ENCODE measurements at places on chromosomes 2 and 18. TPM values are rescaled to one million over a fixed set of nuclear protein-coding genes. Genes with fewer than 3 reads are reported as not detected.

- peak; percentile 61 for DNase-seq
Observed at GRCh38 chr2:85826990-85827878, 61.6 kb downstream of the ST3GAL5 start.

DNA sequence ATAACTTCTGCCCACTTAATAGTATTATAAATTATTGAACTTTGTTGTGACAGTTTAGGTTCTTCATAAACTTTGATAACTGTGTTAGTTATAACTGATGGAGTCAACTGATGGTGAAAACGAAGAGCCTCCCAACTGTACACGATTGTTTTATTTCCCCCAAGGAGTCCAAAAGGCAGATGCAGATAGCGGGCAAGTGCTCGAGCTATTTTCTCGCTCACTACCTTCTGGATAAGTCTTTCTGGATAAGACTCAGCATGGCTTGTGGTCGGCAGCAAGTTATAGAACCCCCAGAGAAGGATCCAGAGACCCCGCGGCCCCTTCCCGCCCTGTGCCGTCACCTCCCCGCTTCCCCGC is 517 bp downstream of the GCFC2 start:
- DNase-seq, result no peak

DNA sequence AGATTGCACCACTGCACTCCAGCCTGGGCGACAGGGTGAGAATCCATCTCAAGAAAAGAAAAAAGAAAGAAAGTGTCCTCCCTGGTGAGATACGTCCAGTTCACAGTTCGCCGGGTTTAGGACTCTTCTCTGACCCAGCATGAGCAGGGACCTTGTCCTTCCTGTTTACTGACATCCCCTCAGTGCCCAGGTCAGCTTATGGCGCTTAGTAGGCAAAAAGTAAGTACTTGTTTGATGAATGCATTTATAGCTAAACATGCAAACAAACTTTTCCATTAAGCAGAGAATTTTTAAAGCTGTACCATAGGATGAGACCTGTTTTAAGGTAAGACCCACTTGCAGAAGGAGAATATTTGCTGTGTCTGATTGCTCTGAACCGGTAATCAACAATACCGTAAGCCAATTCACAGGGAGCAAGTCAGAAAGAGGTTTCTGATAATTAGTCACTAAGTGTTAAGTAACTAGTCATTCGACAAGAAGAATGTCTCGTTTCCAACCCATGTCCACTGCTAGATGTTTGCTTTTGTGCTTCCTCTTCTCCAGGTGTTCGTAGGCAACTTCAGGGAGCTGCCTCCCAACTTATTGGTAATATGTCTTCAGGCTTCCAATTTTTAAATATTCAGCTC is 40.0 kb downstream of the MOGAT1 start:
- no peak for DNase-seq

UGT1A7 gene
- total RNA-seq, result not detected

DNA sequence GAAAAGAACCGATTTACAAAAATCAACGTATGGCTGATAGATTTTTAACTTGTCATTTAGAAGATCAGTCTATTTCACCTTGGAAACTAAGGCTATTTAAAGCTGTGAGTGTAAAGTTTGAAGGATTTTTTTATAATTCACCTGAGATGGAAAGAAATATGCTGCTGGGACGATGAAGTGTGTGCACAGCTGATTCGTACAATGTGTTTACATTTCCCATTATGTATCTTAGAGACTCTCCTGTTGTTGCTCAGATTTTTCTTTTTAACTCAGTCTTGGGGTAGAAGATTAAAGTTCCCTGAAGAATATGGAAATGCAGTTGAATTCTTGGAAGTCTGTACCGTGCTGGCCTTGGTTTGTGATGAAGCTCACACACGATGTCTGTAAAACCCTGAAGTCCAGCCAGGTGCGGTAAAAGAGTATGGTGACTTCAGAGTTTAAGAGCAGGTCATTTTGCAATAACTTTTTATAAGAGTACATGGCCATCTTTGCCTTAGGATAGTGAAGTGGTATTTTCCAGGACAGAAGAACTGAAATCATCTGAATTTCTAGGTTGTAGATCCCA is 250.1 kb downstream of the PRKCE start:
- no peak for DNase-seq

ATP6V1B1 gene
- total RNA-seq, result 0.77 TPM

GRCh38 chr2:191983591-191983990 is 136.7 kb upstream of the CAVIN2 start:
- peak; percentile 55 for DNase-seq

GYPC gene
- 13.3 TPM for total RNA-seq

DNA sequence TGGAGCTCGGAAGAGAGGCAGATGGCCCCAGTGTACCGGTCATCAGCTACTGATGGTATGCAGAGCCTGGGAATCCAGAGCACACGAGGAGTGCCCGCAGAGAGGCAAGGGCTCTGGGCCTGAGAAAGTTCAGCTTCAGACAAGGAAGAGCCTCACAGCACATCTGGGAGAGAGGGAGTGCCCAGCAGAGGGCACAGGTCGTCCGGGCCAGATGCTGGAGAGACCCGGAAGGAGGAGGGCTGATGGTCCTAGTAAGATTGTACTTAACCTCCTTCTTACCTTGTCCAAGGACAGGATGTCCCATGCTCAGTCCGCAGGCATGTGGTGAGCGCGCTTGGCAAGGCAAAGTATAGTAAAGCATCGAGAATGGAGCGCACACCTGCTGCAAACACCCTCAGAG is 24.4 kb upstream of the CHMP1B start:
- DNase-seq, result no peak
